ENCODE measurements at places on chromosomes 7 and 10.

- DNase-seq, result no peak
Observed at GRCh38 chr7:20542594-20542993, 72.9 kb upstream of the ABCB5 start.

DNA sequence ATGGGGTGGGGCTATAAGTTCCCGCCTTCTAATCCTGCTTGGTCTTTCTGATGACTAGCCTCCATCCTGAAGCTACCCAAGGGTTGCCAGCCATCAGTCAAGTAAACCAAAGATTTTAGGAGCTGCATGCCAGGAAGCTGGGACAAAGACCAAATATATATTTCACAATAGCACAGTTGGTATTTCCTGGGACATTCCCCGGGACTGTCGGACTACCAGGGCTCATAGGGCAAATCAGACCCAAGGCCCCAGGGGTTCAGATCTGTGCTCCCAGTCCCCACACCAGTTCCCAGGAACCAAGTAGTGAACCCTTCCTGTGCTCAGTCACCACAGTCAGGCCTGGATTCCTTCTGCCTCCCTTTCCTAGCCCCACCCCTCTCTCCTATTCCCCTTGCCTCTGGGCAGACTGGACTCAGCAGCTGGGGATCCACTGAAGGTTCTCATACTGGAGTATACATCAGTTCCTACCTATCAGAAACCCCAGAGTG, 5.7 kb upstream of the CXCL12 start:
- no peak for DNase-seq

DNA sequence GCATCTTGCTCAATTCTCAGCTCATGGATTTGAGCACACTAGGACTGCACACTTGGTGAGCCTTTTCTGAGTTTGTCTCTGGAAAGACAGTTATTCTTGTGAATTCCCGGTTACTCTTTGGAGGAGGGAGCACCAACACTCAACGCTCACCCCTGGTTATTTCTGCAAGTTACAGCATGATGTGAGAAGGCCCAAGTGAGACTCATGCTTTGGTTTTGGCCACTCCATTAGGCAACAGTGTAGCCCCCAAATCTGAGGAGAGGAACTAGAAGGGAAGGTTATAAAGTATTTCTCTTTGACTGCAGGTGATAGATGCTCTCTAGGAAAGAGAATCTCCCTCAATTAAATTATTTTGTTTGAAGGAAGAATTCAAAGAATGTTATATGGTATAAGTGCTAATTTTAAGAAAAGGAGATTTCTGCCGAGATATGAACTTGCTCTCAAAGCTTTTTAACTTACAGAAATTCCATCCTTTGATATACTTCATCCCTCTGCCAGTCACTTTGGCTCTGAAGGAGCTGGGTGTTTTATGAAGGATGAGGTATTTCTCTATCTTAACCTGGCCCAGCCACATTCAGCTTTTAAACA, 183.4 kb downstream of the WNT2 start:
- no peak for DNase-seq

DNA sequence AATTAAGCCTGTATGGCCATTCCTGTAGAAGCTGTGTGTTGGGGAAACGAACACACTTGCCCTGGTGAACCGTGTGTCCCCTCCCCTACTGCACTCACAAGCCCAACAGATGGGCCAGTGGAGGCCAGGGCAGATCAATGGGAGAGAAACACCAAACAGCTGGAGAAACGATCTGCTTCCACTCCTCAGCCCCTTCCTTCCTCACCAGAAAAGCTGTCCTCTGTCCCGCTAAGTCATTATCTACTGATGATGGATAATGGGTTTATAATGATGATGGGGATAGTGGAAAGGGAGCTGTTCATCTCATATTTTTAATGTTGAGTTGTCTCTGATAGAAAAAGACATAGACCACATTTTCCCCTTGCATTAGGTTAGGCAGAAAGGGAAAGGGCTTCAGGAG, 99.7 kb downstream of the ELMO1 start:
- DNase-seq, result no peak

DNA sequence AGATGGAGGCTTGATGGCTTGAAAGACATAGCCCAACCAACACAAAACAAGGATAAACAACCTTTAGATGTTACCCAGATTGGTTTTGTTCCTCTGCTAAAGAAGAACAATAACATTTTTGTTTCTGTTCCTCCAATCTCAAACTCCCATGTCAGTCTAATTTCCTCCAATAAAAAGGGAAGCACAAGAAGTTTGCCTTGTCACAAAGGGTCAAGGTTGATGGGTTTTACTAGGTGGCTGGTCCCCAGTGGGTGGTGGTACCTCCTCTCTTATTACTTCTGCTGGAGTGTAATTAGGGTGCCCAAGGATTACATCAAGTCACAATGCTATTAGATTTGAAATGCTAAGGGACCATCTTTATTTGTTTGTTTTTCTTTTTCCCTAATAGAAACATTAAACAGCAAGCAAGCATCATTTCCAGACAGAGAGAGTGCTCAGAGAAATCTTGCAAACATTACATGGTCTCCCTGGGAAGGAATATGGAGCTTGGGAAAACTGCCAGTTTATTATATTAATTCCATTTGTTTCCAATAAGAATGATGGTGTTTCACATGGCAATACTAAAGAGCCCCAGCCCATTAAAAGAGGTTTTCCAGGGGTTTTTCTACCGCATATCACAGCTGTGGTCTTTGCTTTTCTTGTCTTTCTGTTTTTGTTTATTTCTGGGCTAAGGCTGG, 78.3 kb upstream of the AOAH start:
- DNase-seq, result no peak

GRCh38 chr10:114869520-114869892, 47.9 kb downstream of the FHIP2A start:
- no peak for DNase-seq

- DNase-seq, result no peak
Observed at GRCh38 chr7:55427800-55428199, 62.7 kb downstream of the LANCL2 start.

All from NCI-H1694 treated with DMSO at 0.1 percent for 48 hours (cell line).